ENCODE measurements at places on chromosomes 7 and 10.

GRCh38 chr10:96840841-96841518 lies 8.9 kb downstream of the LCOR start:
- DNase-seq, result no peak

GRCh38 chr7:149625340-149625946 lies 127.8 kb upstream of the ZNF746 start:
- peak; percentile 25 for DNase-seq

DNA sequence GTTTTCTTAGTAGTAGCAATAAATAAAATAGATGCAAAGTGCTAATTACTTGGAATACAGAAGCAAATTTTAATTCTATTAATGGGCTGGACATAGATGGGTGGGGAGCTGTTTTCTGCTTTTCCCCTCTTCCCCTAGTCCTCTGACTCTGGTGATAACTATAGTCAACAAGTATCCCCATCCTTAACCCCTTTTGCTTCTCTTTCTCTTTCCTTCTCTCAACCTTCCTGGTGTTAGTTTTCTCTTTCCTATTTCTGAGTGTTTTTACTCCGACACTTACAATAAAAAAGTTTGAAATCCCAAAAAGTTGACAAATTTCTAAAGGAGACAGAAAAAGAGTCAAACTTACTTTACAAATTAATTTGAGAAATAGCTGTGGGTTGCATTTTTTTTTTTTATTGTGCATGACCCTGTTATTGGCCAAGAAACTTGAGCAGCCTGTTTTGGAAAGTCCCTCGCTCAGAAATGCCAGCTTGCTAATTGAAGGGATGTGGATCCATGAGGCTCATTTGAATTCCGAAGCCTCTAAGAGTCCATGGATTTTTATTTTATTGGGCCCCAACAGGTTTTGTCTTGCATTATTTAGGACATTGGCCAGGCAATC lies 2.4 kb downstream of the FAS start:
- DNase-seq, result no peak

GRCh38 chr10:60703266-60704041 lies 74.8 kb upstream of the CDK1 start:
- DNase-seq, result no peak

- no peak for DNase-seq
These were observed 325.6 kb upstream of the KAT6B start for GRCh38 chr10:74500816-74501215.

- no peak for DNase-seq
These were observed 99.6 kb downstream of the SVIL start for GRCh38 chr10:29535012-29535777.

GRCh38 chr7:148026713-148027112 lies 563.9 kb upstream of the C7orf33 start:
- DNase-seq, result no peak

DNA sequence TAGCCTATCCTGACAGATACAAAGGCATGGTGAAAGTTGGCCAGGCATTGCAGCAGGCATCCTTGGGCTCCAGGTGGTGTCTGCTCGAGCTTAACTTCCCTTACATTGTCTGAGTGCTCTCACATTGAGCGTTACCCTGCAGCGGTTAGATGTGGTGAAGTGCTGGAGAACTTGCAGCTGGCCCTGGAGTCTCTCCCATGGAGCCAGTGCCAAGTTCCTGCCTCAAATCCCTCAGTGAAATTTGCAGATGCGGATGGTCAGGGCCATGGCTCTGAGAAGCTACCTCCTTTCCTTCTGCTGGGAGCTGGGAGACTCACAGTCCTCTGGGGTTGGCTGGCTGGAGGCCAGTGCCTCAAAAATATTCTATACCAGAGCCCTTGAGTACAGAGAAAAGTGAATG lies 3.3 kb upstream of the ZNF746 start:
- DNase-seq, result no peak

- no peak for DNase-seq
These were observed 16.6 kb downstream of the ZNF862 start for GRCh38 chr7:149854611-149855360.

DNA sequence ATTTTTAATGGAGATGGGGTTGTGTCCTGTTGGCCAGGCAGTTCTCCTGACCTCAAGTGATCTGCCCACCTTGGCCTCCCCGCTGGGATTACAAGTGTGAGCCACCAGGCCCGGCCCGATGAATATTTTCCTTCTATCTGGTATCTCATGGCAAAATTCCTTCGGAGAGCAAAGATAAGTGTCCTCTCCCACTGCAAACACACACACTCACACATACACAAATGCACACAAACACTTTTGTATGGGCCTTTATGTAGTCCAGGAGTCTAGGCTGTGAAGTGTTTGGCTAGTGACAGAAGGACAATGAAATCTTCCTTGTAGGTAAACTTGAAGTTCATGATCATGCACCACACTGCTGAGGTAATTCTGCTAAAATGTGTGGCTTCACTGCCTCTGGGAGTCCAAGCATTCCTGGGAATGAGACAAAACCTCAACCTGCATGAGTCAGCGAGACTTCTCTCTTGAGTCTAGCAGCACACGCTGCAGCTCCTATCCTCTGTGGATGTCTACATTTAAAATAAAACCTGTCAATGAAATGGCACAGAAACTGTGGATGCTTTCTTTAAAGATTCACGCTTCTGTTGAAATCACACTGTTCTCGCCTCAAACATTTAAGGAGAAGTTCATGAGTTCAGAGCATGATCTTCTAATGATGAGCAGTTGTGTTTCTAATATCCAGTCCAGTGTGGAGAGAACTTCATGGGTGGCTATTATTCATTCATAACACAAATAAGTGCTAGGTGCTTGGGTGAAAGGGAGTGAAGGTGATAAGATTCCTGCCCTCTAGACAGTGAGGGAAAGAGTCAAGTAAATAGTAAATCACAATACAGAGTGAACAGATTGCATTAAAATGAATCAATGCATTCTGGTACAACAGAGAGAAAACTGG lies 96.5 kb downstream of the NRP1 start:
- no peak for DNase-seq

- DNase-seq, result no peak
These were observed 265.0 kb upstream of the GLI3 start for GRCh38 chr7:42502022-42502421.

DNA sequence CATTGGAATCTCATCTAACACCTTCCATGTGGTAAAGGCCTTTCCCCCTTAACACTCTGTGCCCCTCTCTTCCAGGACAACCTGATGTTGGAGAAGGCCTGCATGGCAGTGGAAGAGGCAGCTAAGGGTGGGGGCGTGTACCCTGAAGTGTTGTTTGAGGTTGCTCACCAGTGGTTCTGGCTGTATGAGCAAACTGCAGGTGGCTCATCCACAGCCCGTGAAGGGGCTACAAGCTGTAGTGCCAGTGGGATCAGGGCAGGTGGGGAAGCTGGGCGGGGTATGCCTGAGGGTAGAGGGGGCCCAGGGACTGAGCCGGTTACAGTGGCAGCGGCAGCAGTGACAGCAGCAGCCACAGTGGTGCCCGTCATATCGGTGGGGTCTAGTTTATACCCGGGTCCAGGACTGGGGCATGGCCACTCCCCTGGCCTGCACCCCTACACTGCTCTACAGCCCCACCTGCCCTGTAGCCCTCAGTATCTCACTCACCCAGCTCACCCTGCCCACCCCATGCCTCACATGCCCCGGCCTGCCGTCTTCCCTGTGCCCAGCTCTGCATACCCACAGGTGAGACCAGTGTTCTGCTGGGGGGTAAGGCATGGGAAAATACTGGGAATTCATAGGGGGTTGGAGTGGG lies 12.4 kb downstream of the NDST2 start:
- DNase-seq, result no peak

DNA sequence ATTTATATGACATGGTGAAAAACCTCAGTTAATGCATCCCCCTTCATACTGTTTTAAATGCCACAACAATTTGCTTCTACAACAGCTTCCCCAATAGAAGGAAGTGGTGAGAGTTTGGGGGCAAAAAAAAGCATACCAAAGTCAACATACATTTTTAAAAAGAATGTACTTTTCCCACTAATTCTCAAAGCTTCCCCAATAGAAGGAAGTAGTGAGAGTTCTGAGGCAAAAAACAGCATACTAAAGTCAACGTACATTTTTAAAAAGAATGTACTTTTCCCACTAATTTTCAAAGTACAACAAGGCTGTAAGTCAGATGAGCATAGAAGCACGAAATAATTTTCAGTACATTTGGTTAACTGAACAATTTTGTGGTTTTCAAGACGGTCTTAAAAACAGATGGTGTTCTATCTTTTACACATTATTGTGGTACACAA lies 24.0 kb downstream of the WASL start:
- DNase-seq, result no peak

DNA sequence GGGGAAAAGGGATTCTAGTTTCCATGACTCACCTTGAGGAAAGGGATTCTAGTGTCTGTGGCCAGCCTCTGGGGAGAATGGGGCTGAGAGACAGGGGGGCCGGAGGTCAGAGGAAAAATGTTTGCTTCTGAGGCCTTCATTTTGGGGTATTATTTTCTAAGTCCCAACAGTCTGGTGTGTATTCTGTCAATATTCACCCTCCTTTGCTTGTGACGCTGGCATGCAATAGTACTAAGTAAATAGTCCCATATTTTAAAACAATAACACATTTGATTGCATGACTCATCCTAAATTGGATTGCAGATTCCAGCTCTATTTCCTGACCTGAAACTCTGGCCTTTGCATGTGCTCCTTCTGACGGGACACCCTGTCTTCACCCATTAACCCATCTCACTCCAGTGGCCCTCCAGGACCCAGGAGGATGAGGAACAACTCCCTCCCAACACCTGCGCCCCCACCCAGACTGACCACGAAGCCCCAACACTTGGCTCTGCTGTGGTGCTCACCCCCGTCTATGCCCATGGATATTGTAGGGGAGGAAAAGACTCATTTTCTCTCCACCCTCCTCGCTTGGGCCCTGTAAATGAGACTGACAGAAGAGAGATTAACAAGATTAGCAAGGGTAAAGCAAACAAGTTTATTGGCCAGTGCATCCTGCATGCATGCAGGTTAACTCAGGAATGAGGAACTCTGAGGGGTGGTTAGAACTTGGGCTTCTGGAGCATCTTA lies 495.6 kb upstream of the KLF6 start:
- DNase-seq, result no peak

DNA sequence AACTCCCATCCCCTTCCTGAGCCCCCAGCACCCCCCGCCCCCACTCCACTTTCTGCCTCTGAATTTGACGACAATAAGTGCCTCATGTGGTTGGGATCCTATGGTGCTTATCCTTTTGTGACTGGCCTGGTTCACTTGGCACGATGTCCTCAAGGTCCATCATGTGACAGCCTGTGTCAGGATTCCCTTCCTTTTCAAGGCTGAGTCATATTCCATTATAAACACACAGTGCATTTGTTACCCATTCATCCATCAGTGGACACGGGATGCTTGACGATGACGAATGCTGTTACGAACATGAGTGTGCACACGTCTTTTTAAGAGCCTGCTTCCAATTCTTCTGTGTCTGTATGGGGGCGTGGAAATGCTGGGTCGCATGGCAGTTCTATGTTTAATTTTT lies 26.7 kb downstream of the SHH start:
- no peak for DNase-seq

DNA sequence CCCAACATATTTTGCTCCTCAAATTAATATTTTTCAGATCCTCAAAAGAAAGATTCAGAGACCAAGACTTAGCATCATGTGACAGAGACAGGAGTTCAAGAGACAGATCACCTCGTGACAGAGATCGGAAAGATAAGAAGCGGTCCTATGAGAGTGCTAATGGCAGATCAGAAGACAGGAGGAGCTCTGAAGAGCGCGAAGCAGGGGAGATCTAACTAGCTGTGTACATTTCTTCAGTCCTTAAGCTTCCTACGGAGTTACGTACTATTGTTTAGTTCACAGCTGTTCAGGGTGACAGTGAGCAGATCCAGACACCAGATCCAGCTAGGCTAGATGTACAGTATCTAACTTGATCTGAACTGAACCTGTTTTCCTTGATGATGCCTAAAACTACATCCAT lies 61.3 kb downstream of the KLRG2 start:
- no peak for DNase-seq

GRCh38 chr7:1933066-1933750 lies 263.1 kb downstream of the ELFN1 start:
- DNase-seq, result no peak

GRCh38 chr10:71711052-71711623 lies 8.4 kb downstream of the C10orf105 start:
- no peak for DNase-seq

DNA sequence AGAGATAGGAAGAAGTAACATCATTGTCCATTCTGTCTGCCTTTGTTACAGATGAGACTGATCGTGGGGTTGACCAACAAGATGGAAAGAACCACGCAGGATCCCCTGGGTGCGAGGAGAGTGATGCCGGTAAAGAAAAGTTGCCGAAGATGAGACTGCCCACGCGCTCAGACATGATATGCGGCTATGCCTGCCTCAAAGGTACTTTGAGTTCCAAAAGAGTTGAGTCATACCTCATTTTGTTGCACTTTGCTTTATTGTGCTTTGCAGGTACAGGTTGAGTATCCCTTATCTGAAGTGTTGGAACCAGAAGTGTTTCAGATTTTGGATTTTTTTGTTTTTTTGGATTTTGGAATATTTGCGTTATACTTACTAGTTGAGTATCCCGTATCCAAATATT lies 12.2 kb upstream of the CLCN1 start:
- no peak for DNase-seq

All from central memory CD4-positive, alpha-beta T cell (primary cell).